ENCODE measurements at places on chromosomes 7 and 10. TPM values are rescaled to one million over a fixed set of nuclear protein-coding genes. Genes with fewer than 3 reads are reported as not detected.
A peak's percentile ranks its signal among the peaks of the same experiment; 100 is the strongest.

- DNase-seq = no peak
Observed at GRCh38 chr10:69901628-69902505, 100.2 kb downstream of the COL13A1 start.

DNA sequence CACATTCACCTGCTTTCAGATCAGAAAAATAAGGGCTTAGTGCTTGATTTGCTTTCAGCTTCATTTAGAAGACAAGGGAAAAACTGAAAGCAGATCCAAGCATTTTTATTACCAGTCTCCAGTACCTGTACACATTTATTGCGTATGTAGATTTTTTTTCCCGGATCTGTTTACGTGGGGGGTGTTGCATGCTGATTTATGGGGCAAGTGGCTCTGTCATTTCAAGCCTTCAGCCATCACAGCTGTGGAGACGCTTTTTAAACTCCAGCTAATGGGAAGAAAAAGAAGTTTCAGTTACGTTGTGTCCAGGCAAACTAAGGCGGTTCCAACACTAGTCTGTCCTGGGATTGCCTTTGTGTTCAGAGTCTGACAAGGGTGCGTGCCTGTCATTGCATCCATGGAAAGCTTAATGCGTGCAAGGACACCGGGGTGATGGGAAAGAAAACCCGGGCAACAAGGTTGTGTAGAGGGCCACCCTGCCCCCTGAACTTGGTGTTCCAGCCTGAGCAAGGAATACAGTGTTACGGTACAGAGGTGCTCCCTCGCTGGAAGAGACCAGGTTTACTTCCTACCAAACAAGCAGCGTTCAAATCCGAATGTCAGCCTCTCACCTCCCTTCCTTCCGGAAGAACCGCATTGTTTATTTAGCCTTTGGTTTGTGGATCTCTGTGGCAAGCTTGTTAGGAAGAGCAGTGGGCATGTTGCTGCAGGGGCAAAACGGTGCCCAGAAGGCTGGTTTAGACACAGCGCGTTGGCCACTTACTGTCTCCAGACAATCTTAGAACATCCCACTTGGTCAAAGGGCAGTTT, 128.2 kb downstream of the FGFR2 start:
- no peak for DNase-seq

ZNF33B gene
- 14.0 TPM for total RNA-seq

DNA sequence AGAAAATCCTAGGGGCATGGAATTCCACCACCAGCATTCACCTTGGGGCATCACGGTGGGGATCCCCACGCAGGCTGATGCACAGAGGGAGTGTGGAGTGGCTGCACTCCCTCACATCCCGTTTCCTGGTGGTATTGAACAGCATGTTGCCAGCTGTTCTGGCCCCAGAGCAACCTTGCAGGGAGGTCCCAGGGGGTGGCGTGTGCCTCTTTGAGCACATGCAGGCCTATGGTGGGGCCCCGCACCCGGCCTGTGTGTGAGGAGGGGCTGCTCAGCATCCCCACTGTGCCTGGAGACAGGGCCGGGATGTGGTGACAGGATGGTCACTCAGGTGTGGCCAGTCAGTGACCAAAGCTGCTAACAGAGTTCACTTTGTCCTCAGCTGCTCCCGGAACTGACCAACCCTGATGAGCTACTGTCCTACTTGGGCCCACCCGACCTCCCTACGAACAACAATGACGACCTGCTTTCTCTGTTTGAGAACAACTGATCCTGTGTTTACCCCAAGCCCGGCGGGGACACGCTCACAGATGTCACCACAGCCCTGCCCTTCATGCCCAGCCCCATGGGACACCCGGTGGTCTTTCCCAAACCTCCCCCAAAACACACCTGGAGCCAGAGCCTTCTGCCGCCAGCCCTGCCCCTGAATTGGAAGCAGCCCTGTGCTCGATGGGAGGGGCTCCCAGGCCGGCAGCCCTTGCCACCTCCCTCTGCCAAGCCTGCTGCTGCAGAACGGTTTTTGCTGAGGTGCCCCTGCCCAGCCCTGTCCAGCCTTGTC, 18.7 kb downstream of the ZMIZ2 start:
- no peak for DNase-seq

IDI2 gene
- total RNA-seq = 0.16 TPM

PRF1 gene
- total RNA-seq = 2.2 TPM

- peak; percentile 26 for DNase-seq
Observed at GRCh38 chr7:421136-421991, 98.3 kb downstream of the PDGFA start.

All from Right ventricle myocardium superior (tissue), 1 donor.